Hepatocyte (in vitro differentiated cells): ENCODE measurements at places on chromosomes 16 and 17. TPM values are rescaled to one million over a fixed set of nuclear protein-coding genes. Genes with fewer than 3 reads are reported as not detected.

- no peak for DNase-seq
Measured at GRCh38 chr16:8380311-8380710, 210.0 kb downstream of the TMEM114 start.

DNA sequence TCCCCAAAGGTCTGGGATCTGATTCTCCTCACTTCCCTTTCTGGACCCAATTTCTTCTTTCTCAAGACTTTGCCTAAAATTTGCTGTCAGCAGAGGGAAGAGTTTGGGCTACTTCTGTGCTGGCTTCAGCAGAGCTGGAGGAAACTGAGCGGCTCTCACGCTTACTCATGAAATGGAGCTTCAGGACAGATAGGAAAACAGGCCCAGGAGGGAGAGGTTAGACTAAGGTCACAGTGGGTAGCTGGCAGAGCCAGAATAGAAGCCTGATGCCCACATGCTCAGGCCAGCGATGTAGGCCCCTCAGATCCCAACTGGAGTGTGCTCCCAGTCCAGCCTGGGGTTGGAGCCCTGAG is 593 bp downstream of the SLC38A7 start:
- DNase-seq, result peak; percentile 32

- DNase-seq, result no peak
Measured at GRCh38 chr17:48641541-48642058, 15.4 kb upstream of the HOXB9 start.

DNA sequence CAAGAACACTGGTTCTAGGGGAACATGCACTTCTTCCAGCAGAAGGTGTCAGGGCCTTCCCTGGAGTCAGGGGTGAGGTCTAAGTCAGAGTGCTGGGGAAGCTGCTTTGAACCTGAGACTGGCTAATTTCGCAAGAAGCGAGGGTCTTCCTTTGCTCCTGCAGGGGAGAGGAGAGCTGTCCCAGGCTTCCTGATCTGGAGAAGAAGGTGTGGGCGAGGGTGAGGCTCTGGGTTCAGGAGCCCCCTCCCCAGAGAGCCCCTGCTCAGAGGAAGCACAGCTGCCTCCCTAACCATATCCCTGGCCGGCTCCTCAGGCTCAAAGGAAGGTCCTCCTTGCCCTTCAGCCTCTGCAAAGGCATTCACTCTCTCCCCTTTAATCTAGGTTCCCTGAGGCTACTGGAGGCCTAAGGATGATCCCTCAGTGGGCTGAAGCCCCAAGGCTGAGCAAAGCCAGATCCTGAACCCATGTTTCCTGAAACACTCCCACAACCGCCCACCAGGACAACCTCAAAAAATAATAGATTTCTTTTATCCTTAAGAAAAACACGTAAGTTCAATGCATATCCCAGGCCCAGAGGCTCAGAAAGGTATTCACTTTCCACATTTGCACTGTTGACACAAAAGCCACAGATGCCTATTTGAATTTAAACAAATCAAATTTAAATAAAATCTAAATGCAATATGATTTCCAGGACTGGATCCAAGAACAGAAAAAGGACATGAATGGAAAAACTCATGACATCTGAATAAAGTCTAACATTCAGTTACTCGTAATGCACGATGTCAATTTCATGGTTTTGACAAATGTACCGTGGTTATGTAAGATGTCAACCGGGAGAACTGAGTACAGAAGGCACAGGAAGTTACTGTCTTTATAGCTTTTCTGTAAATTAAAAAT is 71.5 kb upstream of the RCVRN start:
- DNase-seq, result no peak

GRCh38 chr17:82524540-82524939 is 5.0 kb downstream of the FOXK2 start:
- DNase-seq, result peak; percentile 40

DNA sequence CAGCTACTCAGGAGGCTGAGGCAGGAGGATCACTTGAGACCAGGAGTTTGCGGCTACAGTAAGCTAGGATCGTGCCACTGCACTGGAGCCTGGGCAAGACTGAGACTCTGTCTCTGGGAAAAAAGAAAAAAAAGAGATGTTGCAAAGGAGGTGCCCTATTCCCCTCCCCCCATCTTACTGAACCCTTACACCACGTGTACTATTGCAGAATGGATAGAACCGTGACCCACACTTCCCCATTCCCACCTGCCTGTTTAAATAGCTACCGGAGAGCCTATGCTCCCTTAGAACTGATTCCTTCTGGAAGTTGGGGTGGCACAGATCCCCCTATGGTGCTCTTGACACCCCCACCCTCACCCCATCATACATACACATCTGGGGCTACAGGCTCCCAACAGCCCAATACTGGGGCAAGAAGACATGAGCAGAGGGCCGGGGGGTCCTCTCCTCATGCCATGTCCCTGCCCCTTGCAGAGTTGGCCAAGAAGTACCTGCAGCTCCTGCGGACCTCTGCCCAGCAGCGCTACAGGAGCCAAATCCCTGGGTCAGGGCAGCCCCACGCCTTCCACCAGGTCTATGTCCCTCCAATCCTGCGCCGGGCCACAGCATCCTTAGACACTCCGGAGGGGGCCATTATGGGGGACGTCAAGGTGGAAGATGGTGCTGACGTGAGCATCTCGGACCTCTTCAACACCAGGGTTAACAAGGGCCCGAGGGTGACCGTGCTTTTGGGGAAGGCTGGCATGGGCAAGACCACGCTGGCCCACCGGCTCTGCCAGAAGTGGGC is 35.7 kb downstream of the NLRC5 start:
- no peak for DNase-seq

SCARF1 gene
- total RNA-seq, result 0.93 and 1.2 TPM in 2 replicates

TMEM11 gene
- total RNA-seq, result 18.4 and 21.6 TPM in 2 replicates

KRT12 gene
- total RNA-seq, result not detected in 2 replicates

DBNDD1 gene
- 5.5 and 8.5 TPM in 2 replicates for total RNA-seq

GRCh38 chr17:39576187-39576586 is 31.5 kb downstream of the NEUROD2 start:
- no peak for DNase-seq

DNA sequence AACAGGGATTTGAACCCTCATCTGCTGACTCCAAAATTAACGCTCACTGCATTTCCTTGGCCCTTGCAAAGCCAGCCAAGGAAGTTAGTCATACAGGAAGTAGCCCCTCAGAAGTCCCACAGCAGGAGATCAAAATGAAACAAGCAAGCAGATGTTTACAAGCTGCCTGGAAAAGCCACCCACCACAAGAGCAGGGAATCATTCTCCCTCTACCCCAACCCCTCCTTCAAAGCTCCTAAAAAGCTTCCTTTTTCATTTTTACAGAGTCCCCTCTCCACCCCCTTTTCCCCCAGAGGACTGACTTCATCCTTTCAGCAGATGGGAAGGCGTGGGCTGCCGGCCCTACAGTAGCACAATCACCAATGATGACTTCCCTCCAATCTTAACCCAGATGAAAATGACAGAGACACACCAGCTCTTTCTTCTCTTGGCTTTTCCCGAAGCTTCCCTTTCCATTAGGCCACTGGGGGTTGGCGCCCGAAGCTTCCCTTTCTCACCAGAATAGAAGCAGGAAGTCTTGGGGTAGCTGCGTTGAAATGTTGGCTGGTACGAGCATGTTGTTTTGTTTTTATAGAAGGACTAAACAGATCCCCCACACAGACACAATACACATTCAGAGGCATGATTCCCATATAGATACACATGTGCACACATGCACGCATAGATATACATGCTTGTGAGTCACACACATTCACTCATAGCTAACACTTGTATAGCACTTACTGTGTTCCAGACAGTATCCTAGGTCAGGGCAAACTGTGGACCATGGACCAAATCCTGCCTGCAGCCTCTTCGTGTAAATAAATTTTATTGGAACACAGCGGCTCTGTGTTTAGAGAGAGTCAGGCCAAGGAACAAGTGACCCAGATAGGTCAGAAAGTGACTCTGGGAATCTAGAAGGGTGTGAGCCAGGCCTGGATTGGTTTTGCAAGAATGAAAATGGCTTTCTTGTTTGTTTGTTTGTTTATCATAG is 17.4 kb downstream of the ITPRIPL2 start:
- peak; percentile 29 for DNase-seq

- DNase-seq, result peak; percentile 58
Measured at GRCh38 chr16:11359370-11359769, 14.1 kb downstream of the RMI2 start.

- no peak for DNase-seq
Measured at GRCh38 chr16:58384437-58385055, 7.7 kb upstream of the GINS3 start.

GRCh38 chr17:16288860-16289571 is 64.3 kb downstream of the CENPV start:
- DNase-seq, result peak; percentile 47

- peak; percentile 97 for DNase-seq
Measured at GRCh38 chr16:30395155-30395991, at the start of gene ZNF48. Gene ZNF48, plus strand, starts transcription at chr16:30395420. Its CDS starts 375 bp downstream, at chr16:30395795.

DNA sequence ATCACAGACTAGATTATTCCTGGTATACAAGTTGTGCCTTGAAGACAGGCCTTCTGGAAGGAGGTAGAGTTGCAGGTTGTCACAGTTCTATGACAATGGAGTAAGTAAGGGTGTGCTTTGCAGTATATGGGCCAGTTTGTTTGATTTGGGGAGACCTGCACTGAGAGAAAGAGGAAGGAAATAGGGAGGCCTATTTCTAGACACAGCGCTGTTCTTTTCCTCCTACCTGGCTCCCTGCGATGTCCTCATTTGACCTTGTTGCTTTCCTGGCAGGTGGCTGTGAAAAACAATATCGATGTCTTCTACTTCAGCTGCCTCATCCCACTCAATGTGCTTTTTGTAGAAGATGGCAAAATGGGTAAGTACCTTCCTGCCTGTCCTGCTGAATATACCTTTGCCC is 22.5 kb upstream of the RASL10B start:
- DNase-seq, result no peak

EPOP gene
- total RNA-seq, result 0.92 and 0.93 TPM in 2 replicates

DNA sequence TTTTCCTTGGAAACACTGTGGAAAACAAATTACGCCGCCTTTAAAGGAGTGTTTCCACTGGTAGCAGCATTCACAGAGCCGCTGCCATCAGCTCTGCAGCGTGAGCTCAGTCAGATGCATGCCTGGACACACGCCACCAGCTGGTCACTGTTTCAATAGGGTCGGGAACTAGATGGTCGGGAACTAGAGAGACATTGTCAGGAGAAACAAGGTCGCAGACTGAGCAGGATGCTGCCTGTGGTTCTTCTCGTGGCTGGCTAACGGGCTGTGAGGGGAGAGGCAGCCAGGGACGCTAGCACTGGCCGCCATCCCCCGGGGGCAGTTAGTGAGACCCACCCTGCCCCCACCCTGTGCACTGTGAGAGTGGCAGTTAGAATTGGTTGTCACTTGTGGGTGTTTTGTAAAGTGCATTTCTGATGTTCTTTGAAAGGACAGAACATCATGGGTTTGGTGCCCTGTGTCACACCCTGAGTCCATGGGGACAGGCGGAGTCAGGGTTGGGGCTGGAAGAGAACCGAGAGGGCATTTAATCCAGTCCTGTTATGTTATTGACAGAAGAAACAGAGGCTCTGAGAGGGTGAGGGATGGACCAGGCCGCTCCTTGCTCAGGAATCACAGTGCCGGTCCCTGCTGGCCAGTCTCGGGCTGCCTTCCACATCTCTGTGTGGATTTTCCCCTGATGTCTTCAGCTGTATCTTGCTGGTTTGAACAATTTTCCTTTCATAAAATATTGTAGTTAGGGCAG is 86.3 kb downstream of the SPECC1 start:
- DNase-seq, result peak; percentile 60

DNA sequence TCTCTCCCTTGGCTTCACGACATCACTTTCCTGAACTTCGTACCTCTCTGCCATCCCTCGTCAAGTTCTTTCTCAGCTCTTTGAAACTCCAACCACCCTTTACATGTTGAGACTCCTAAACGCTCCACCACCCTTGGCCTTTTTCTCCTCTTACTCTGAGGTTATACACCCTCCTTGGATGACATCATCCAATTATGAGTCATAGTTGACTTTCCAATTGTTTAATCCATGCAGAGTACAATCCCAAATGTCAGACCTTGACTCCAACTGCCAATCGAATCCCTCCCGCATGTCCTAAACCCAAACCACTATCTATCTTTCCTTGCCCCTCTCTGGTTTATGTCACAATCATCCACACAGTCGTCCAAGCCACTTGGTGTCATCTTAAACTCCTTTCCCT is 18.4 kb upstream of the C16orf82 start:
- no peak for DNase-seq

DNA sequence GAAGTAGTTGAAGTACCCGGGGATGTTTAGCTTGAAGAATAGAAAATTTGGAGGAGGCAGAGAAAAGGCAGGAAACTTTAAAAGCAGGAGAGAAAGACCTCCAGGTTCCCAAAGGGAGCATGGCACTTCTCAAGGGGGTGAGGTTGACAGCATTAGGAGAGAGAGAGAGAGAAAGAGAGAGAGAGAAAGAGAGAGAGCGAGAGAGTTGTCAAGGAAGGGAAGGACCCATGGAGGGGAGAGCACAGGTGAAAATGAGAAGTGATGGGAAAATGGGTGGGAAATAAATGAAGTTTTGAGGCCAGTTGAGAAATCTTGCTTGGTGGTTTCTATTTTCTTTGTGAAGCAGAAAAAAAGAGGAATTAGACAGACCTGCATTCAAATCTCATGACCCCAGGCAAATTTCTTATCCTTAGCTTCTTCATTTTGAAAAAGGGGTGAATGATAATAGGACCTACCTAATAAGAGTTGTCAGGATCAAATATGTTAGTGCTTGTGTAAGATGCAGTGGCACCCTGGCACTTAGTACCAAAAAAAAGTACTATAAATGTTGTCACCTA is 24.0 kb downstream of the PRKCB start:
- no peak for DNase-seq

GRCh38 chr16:78235168-78235800 is 135.8 kb downstream of the WWOX start:
- DNase-seq, result peak; percentile 75

CBFA2T3 gene
- total RNA-seq, result 0.07 TPM in 1 of 2 replicates, not detected in the other

- DNase-seq, result no peak
Measured at GRCh38 chr17:9244066-9245052, 223.0 kb downstream of the NTN1 start.

- no peak for DNase-seq
Measured at GRCh38 chr16:87065446-87066132, 251.6 kb downstream of the C16orf95 start.

RND2 gene
- total RNA-seq, result 4.6 and 6.3 TPM in 2 replicates

DNA sequence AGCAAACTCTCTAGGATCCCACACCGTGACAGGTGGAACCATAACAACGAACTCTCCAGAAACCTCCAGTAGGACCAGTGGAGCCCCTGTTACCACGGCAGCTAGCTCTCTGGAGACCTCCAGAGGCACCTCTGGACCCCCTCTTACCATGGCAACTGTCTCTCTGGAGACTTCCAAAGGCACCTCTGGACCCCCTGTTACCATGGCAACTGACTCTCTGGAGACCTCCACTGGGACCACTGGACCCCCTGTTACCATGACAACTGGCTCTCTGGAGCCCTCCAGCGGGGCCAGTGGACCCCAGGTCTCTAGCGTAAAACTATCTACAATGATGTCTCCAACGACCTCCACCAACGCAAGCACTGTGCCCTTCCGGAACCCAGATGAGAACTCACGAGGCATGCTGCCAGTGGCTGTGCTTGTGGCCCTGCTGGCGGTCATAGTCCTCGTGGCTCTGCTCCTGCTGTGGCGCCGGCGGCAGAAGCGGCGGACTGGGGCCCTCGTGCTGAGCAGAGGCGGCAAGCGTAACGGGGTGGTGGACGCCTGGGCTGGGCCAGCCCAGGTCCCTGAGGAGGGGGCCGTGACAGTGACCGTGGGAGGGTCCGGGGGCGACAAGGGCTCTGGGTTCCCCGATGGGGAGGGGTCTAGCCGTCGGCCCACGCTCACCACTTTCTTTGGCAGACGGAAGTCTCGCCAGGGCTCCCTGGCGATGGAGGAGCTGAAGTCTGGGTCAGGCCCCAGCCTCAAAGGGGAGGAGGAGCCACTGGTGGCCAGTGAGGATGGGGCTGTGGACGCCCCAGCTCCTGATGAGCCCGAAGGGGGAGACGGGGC is 1.3 kb downstream of the SPN start:
- no peak for DNase-seq

GRCh38 chr16:5581428-5581827 is 483.8 kb upstream of the EEF2KMT start:
- no peak for DNase-seq

GRCh38 chr16:81521141-81521626 is 76.6 kb downstream of the CMIP start:
- no peak for DNase-seq
